Activated CD8-positive, alpha-beta memory T cell treated with anti-CD3 and anti-CD28 coated beads, Interleukin-2, amount 50 U/mL, for 48 hours (primary cell): ENCODE measurements at places on chromosomes 6 and 20.

- no peak for DNase-seq
These were observed 570.0 kb downstream of the TBC1D32 start for GRCh38 chr6:120764312-120764711.

DNA sequence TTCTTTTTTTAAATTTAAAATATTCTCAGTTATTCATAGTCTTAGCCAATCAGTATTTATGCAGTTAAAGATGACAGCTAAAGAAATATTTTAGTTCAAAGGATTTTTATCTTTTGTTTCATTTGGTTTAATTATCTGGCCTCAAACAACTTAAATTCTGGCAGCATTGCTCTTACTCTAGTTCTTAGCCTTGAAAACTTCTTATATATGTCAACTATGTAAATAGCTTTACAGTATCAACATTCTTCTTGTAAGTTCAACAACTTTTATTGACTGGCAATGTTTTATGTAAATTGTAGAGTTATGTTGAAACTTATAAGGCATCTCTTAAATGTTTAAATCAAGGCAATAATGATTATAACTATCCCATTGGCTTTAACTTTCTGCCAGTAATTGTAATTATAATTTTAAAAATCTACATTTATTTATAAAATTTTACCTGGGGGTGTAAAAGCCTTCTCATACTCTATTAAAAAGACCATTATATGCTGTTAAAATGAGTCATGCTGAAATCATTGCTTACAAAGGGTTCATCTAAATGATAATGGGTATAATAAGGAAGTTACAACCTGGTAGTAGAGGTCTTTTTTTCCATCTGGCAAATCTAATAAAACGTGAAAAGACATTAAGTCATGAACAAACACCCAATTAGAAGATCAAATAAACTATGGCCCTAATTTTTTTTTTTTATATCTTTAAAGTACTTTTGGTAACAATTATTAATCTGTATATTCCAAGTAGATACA is 45.8 kb upstream of the FAM184A start:
- DNase-seq = no peak

DNA sequence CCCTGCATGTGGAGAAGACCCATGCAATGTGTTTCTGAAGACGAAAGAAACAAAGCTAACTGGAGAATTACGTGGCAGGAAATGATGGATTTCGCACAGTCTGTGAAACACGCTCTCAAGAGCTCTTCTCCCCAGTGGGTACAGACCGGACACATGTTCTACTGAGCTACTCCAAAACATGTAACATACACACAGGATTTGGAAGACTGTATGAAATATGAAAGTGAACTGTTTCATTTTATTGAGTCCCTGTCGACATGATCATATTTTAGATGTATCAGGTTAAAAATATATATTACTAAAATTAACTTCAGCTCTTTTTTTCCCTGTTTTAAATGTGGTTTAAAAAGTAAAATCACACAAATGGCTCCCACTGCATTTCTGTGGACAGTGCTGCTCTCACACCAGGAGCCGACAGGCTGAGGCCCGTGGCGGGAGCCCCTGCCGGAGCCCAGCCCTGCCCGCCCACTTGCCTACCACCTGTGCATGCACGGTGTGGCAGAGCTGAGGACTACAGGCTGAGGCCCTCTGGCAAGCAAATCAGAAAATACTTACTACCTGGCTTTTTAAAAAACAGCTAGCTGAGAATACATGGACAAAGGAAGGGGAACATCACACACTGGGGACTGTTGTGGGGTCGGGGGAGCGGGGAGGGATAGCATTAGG is 58.9 kb upstream of the NXT1 start:
- no peak for DNase-seq

DNA sequence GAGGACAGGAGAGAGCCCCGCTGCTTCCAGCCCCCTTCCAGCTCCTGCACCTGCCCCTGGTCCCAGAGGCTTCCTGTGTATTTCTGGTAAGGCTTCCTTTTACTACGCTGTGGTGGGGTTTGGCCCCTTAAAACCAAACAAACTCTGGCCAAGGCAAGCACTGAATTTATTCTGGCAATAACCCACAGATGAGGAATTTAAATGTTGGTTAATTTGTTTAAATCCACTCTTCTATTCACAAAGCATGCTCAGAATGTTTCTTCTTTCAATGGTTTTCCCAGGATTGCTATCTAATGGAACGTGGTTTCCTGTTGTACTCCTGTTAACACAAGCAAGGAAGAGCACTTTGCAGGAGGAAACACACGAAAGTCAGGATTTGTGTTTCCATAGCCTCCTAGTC is 236.5 kb upstream of the FOXQ1 start:
- no peak for DNase-seq

GRCh38 chr20:57558614-57559288 is 2.2 kb upstream of the PCK1 start:
- DNase-seq = no peak

DNA sequence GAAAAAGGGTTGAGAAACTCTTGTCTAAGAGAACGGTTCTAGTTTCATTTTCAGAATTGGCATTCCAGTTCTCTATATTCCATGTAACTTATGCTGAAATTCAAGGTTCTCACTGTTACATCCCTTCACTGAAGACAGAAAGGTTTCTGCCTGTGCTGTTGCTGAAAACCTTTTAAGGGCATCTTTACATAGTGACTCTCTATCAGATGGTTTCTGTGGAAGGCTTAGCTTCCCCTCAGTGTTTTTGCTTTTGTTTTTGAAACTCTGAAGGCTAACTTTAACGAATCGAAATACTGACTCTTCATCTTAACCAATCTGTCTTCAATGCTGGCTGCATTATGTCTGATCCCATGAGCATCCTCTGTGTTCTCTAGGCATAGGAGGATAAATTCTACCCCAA is 1286.2 kb upstream of the EYS start:
- DNase-seq = no peak

GRCh38 chr6:143234734-143235133 is 174.0 kb downstream of the AIG1 start:
- DNase-seq = no peak

DNA sequence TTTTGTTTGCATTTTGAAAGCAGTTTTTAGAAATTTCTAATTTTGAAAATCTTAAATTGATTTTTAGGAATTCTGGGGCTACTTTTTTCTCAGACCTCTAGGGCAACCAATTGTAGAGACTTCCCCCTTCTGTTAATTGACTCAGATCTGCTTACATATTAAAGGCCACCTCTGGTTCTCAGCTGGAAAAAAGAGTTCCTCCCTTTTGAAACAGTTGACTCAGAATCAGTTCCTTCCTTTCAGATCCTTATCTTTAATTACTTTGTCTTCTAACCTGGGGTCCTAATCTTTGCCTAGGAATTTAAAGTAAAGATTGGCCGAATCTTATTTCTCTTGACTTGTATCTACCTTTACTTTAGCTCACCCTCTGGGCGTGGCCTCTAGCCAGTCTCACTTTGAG is 146.8 kb downstream of the LAMA2 start:
- DNase-seq = no peak

DNA sequence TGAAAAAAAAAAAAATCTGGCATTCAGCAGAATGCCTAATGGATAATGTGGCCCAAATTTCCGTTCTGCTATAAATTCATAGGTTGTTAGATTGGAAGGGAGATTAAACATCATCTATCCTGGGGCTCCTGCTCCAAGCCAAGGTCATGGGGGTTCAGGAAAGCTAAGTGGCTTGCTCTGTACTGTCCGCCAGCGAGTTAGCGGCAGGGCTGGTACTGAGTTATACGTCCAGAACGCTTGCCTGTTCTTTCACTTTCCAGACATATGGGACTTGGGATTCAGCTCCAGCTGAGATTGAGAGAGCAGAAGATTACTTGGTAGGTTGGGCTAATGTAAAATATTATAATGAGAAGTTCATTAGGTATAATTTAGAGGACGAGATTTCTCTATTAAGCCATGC is 858 bp downstream of the RWDD1 start:
- no peak for DNase-seq

DNA sequence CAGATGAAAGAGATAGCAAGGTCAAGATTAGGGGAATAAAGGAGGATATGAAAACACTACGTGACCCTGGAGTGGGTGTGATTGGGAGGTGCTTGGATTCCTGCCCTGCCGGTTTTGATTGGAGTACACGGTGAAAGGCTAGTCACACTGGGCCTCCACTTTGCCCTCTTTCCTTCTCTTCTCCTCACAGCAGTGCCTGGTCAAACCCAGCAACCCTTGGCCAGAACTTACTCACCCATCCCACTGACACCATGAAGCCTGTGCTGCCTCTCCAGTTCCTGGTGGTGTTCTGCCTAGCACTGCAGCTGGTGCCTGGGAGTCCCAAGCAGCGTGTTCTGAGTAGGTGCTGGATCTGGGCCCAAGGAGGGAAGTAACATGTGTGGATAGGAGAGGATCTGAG is at the start of gene WFDC13:
Gene WFDC13, plus strand, starts transcription at position 166 of the 400 bp plus-strand sequence. Its CDS starts 86 bp downstream, at position 252.
- no peak for DNase-seq

GRCh38 chr6:45979311-45979710 is 36.3 kb downstream of the CLIC5 start:
- DNase-seq = no peak

DNA sequence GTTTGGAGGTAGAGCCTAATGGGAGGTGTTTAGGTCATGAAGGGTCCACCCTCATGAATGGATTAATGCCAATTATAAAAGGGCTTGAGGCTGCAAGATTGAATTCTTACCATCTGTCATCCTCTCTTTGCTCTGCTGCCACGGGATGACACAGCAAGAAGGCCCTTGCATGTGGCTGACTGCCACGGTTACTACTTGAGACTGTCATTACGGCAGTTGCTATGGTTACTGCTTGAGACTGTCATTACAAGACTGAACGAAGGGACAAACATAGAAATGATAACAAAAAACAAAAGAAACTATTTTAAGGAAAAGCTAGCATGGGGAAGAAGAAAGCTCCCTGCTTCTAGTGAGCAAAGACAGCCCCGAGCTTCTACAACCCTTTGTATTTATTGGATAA is 715.0 kb downstream of the TFAP2A start:
- no peak for DNase-seq

DNA sequence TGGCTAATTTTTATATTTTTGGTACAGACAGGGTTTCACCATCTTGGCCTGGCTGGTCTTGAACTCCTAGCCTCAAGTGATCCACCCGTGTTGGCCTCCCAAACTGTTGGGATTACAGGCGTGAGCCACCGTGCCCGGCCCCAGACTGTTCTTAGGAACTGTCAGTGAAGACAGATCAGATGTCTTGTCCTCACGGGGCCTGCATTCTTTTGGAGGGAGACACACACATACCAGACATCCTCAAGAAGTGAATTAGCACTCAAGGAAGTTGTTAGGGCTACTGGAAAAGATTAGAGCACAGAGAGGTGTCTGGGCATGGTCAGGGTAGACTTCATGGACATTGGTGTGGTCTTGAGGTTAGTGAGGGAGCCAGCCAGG is 10.3 kb upstream of the LPIN3 start:
- no peak for DNase-seq

GRCh38 chr6:3355358-3356055 is 96.8 kb downstream of the PSMG4 start:
- DNase-seq = no peak

DNA sequence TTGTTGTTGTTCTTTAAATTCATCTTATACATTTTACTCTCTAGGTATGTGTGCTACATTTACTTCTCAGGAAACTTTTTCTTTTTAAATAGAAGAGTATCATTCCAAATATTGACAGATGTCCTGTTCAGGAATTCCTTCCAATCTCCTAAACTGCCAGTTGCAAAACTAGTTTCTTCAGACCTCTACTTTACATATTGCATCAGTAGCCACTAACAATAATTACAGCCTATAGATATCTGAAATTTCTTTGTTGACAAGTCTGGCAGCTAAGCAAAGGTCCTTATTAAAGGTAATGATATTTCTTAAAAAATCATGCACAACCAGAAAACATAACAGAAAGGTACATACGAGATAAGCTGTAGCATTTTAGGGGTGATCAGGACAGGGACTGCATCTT is 4.5 kb downstream of the ECHDC1 start:
- no peak for DNase-seq

GRCh38 chr20:20391115-20391514 is 23.2 kb downstream of the INSM1 start:
- no peak for DNase-seq
